ENCODE measurements at places on chromosomes 7 and 10.

DNA sequence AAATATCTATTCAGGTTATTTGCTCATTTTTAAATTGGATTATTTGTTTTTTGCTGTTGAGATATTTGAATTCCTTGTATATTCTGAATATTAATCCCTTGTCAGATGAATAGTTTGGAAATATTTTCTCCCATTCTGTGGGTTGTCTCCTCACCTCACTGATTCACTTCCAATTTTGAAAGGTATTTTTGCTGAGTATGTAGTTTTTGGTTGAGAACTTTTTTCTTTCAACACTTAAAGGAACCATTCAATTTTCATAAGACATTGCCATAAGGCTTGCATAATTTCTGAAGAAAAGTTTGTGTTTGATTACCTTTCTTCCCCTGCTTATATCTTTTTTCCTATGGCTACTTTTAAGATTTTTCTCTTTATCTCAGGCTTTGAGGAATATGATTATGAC, 8.9 kb upstream of the SCRN1 start:
- no peak for DNase-seq

DNA sequence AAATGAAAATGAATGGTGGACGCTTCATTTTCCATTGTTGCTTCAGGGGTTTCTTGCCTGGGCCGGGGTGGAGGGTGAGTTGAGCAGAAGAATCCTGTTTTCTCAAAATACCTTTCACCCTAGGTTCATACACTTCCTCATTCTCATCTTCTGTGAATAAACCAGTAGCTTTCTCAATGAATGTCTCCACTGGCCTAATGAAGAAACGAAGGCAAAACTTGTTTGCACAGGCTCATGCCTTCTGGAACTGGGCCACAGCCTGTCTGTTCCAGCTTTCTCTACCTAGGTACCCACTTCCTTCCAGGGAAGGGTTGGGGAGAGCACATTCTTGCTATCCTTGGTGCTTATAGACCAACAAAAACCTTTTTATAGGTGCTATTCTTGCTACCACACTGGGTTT, 21.3 kb downstream of the STMP1 start:
- no peak for DNase-seq

DNA sequence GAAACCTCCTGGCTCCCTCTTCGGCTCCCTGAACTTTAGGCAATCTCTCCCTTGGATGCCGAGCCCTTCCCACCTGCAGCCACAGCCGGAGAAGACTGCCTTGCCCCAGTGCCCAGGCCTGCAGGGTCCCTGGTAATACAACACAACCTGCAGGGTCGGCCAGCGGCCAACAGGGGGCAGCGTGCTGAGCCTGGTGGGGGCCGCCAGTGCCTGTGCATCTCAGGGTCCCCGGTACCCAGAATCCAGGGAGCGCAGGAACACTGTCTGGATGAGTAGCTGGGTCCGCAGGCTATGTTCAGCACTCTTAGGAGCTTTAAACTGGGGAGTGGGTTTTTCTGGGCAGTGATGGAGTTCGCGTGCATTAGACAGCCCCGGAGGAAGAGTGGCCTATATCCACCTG, 17.5 kb upstream of the C10orf71 start:
- no peak for DNase-seq

GRCh38 chr7:100428199-100428966, at the start of gene ZCWPW1:
ZCWPW1 (minus strand) TSS chr7:100428703; CDS start chr7:100420649, 8,054 bp downstream.
- peak; percentile 95 for DNase-seq

- no peak for DNase-seq
Measured at GRCh38 chr10:43978091-43978490, 329.4 kb upstream of the ZNF32 start.

DNA sequence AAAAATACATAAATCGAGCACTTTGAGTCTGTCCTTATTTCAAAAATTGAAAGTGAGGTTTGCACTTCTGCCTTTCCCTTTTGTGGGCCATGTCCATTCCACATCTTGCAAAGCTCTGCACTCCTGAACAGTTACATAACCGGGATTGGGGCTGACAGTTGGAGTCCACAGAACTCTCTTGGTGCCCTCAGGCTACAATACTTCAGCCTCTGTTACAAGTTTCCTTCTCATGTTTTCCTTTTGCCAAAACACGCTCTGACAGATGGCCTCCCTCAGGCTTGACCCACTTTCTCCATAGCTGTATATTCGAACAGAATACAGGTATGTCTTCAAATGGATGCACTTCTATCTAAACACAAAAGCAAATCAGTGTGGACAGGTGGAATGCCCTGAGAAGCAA, 335.9 kb downstream of the WDR37 start:
- no peak for DNase-seq

DNA sequence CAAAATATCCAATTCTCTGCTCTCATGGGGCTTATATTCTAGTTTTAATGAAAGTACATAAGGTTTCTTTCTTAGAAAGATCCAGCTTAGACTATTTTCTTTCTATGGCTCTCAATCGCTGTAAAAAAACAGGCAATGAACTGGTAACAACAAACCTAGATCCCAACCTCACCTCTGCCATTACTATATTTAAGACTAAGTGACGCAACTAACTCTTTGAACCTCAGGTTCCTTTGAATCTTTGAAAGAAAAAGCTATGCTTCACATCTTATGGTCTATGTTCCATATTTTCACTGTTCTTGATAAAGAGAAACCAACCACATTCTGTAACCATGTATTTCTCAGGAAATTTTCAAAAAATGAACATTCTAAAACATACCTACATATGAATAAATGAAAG, 88.5 kb downstream of the ELAPOR2 start:
- no peak for DNase-seq

DNA sequence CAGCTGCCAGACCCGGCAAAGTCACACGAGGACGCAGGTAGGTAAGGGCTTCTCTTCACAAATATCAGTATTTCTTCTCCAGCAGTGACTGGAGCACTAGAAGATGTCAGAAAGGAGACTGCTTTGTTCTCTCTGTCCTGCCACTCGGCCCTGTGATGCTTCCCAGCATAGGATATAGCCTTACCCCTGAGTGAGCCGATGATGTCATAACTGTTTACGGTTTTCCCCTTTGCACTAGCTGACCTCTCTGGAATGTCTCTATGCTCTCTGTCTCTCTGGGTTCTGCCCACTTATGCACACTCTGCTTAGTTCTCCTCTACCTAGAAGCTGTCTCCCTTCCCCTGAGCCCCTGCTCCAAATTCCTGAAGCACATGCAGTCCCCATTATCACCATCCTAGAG, 167.5 kb upstream of the PODXL start:
- no peak for DNase-seq

DNA sequence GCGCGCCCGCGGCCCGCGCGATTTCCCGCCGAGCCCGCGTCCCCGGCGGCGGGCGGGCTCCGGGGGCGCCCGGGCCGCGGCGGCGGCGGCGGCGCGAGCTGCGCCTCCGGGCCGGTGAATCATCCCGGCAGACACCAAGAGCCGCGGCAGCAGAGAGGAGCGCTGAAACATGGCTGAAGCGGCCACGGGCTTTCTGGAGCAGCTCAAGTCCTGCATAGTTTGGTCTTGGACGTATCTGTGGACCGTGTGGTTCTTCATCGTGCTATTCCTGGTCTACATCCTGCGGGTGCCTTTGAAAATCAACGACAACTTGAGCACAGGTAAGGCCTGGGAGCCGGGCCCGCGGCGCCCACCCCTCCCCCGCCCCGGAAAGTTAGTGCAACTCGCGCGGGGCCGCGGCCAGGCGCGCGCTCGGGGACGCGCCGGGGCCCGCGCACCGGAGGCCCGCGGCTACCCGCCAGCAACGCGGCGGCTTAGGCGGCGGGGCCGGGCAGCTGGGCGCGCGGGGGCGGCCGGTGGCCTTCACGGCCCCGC, at the start of gene ST7:
ST7 (plus strand) TSS at position 130 of the 534 bp plus-strand sequence; CDS start at position 170, 40 bp downstream.
- DNase-seq = peak; percentile 55

DNA sequence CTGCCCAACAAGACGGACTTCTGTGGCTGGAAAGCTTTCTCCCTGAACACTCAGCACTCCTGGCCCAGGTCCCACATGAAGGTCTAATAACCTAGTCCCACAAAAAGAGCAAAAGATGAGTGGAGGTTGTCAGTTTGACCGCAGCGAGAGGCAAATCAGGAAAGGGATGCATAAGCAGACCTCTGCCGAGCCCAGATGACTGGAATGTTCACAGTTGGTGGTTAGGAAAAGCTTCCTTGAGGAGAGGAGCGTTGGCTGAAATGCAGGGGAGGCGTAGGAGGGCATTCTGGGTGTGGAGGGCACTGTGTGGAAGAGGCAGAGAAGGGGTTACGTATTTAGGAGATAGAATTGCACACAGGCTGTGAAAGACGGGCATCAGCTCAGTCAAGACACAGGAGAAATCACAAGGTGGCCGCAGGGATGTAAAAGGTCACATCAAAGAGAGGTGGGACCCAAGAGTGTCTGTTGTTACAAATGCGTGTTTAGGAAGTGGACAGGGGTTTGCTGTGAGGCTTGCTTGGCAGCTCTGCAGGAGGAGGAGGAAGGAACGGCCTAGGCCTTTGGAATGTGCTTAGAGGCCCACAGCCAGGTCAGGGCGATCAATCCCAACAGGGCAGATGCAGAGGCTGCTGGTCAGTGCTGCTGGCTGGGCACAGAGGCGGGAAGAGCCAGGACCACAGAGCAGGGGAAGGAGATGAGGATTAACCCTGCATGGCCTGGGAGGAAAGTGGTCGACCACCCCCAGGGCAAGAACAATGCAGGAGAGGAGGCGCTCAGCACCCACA, 133.5 kb downstream of the VIPR2 start:
- DNase-seq = no peak

- no peak for DNase-seq
Measured at GRCh38 chr10:26543567-26544306, 105.6 kb downstream of the APBB1IP start.
